ENCODE measurements at places on chromosomes 16 and 17.
A peak's percentile ranks its signal among the peaks of the same experiment; 100 is the strongest.

DNA sequence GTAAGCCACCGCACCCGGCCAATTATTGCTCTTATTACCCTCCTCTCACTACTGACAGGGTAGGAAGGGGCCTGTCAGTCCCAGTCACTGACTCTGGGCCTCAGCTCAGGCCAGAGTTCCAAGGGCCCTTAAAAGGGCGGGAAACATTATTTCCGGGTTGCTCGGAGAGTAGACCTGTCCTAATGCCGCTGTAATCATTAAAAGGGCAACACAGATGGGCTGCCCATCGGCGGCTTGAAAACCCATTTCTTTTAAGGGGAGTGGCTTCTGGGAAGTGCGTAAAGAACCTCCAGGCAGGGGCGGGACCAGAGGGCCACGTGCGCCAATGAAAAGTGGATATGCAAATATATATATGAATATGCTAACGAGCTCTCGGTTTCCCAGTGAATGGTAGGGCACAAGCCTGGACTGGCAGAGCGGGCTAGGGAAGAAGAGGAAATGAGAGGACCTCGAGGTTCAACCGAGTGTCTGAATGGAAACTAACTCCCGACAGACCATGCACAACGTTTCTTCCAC, 26.6 kb downstream of the PIPOX start:
- no peak for DNase-seq

- peak; percentile 53 for DNase-seq
Measured at GRCh38 chr16:12468552-12468951, 335.1 kb downstream of the CPPED1 start.

- DNase-seq, result no peak
Measured at GRCh38 chr17:79332011-79332554, 257.5 kb downstream of the ENGASE start.

- no peak for DNase-seq
Measured at GRCh38 chr16:54456291-54456690, 169.7 kb upstream of the IRX3 start.

DNA sequence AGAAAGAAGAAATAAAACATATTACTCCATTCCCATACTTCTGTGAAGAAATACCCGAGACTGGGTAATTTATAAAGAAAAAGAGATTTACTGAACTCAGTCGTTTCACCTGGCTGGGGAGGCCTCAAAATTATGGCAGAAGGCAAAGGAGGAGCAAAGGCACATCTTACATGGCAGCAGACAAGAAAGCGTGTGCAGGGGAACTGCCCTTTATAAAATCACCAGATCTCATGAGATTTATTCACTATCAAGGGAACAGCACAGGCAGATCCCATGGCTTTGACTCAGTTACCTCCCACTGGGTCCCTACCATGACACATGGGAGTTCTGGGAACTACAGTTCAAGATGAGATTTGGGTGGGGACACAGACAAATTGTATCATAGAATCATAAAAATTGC, 365.4 kb downstream of the WWOX start:
- no peak for DNase-seq

DNA sequence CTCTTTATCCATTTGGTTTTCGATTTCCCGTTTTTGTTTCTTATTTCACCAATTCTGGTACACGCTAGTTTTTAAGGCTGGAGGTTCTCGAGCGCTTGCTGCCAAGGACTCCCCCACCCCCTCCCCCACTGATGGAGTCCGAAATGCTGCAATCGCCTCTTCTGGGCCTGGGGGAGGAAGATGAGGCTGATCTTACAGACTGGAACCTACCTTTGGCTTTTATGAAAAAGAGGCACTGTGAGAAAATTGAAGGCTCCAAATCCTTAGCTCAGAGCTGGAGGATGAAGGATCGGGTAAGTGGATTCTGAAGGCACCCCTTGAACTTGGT, 825 bp downstream of the RPTOR start:
- no peak for DNase-seq

DNA sequence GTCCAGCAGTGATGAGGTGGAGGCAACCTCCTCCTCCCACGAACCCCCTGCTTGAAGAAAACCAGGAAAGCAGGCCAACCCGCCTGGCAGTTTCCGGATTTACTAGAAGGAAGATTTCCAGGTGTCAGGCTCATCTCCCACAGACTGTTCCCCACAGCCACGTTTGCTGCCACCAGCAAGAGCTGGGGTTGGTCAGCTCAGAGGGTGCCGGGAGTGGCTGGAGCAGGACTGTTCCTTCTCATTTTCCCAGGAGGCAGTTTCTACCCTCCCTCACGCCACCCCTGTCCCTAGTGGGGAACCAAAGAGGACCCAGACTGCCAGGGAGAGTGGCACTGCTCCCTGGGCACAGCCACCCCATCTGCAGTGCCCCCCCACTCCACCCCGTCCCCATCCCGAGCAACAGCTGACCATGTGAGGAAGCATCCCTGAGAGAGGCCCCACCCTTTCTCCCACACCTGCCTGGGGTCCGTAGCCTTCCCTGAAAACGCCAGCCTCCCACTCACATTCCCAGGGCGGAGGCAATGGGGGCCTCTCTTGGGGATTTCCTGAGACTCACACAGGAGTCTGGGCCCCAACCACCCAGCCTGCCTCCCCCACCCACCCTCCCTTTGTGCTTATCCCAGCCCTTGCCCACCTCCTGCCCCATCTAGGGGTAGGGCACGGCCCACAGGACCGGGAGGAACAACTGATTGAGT, 5.9 kb downstream of the KRT17 start:
- DNase-seq, result no peak

GRCh38 chr17:32007463-32008298, 498 bp downstream of the LRRC37B start:
- DNase-seq, result peak; percentile 76

- peak; percentile 72 for DNase-seq
Measured at GRCh38 chr16:19289811-19290485, 4.4 kb downstream of the CLEC19A start.

DNA sequence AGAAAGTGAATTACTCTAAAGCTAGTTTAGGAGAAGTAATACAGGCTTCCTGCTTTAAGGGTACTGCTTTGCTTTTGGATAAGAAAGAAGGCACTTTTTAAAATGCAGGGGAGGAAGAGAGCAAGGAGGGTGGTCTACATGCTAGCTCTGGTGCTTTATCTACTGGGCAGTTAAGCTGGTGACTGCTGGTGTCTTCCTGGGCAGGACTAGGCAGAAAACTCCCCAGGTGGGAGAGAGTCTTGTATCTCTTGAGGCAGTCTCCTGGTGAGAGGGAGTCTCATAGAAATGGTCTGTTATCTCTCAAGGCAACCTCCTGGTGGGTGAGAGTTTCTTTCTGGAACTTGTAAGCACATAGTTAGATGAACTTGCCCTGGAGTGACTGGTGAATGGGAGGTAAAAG, 953.9 kb upstream of the GOT2 start:
- DNase-seq, result no peak

DNA sequence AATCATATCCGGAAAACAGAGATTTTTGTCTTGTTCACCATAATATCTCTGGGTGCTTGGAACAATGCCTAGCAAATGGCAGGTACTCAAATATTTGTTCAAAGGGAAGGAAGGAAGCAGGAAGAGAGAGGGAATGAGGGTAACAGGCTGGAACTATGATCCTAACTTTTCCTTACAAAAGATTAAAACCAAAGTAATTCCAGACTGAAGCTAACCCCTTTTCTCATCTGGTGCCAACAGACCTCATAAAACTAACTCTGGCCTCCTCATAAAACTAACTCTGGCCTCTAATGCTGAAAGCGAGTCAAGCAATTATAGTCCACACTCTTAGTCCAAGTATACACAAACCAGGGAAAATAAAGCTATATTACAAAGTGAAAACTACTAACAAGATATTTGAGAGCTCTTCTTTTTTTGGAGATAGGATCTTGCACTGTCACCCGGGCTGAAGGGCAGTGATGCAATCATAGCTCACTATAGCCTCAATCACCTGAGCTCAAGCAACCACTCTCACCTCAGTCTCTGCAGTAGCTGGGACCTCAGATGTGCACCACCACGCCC, 84.6 kb downstream of the KANSL1 start:
- no peak for DNase-seq

GRCh38 chr17:497241-498034, 144.8 kb upstream of the RPH3AL start:
- no peak for DNase-seq

DNA sequence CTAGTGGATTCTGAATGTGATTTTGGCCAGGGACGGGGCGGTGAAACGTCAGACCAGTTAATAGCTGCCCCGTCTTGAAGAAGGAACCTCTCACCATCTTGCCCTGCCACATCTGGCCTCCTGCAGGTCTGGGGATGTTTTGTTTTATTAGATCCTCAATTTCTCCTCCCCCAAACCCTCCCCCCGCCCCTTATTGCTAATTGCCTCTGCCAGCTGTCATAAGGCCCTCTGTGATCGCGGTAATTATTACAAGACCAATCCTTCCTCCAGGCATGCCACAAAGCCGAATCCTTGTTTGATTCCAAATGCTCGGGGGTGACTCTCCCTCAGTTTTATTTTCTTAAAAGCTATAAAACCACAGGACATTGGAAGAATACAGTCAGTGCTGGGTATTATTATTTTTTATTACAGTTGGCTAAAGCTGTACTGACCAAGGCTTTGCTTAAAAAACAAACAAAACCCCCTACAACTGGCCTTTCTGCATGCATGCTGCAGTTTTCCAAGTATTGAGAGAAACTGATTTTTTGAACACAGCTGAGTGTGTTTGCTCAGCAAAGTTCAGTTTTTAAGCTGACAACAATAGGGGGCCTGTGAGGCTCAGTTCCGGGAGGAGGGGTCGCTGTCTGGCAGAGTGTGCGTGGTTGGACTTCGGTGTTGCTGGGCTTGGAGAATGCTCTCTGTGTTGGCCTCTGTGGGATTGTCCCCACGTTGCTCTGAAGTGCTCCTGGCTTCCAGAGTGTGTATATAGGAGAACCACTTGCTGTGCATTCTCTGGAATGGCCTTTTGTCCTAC, 1.7 kb downstream of the KSR1 start:
- DNase-seq, result peak; percentile 73

- DNase-seq, result no peak
Measured at GRCh38 chr17:61503961-61504360, 51.7 kb downstream of the TBX4 start.

GRCh38 chr16:2341456-2342447, 1.2 kb upstream of the ABCA3 start:
- peak; percentile 57 for DNase-seq

GRCh38 chr17:69170377-69170776, 28.7 kb upstream of the ABCA6 start:
- DNase-seq, result no peak

- DNase-seq, result no peak
Measured at GRCh38 chr16:21654881-21655280, 2.5 kb upstream of the IGSF6 start.

GRCh38 chr16:20741554-20742285, at the start of gene THUMPD1:
TSS of gene THUMPD1 (minus strand) at chr16:20741818. CDS start at chr16:20741739, 79 bp downstream.
- DNase-seq, result peak; percentile 97

DNA sequence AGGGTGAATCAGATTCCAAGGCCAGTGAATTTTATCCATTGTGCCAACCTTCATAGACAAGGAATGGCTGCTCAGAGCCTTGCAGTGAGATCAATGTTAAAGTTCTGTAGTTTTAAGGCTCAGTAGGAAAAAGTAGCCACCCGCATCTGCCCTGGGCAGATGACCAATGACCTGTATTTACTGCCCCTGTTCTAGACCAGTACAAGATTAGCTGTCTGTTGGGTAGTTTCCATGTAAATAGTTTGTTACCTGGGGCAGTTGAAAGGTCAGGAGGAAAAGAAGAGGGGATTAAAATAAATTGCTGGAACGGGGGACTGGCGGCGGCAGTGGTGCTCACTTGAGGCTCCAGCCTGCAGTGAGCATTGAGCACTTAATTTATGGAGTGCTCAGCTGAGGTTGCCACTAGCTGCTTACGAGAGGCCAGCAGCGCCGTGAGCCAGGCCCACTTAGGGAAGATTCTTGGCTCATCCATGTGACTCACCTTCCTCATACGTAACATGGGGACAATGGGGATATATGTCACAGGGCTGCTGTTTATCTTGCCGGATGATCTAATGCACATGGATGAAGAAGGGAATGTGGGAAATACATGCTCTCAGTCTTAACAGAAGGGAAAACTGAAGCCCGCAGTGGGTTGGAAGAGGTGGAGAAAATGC, 10.7 kb upstream of the NOS2 start:
- no peak for DNase-seq

GRCh38 chr17:79201536-79202227, 127.1 kb downstream of the ENGASE start:
- DNase-seq, result no peak

GRCh38 chr17:6843241-6843880, 11.8 kb upstream of the TEKT1 start:
- DNase-seq, result no peak

DNA sequence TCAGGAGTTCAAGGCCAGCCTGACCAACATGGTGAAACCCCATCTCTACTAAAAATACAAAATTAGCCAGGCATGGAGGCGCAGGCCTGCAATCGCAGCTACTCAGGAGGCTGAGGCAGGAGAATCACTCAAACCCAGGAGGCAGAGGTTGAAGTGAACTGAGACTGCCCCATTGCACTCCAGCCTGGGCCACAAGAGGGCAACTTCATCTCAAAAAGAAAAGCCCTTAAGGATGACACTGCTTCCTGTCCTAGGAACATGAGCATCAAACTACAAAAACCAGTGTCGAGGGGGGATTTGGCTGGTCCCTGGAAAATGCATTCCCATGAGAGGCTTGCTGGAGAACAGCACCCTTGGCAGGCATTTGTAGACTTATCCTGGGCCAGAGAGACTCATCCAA, 449.5 kb upstream of the PSMD7 start:
- no peak for DNase-seq

DNA sequence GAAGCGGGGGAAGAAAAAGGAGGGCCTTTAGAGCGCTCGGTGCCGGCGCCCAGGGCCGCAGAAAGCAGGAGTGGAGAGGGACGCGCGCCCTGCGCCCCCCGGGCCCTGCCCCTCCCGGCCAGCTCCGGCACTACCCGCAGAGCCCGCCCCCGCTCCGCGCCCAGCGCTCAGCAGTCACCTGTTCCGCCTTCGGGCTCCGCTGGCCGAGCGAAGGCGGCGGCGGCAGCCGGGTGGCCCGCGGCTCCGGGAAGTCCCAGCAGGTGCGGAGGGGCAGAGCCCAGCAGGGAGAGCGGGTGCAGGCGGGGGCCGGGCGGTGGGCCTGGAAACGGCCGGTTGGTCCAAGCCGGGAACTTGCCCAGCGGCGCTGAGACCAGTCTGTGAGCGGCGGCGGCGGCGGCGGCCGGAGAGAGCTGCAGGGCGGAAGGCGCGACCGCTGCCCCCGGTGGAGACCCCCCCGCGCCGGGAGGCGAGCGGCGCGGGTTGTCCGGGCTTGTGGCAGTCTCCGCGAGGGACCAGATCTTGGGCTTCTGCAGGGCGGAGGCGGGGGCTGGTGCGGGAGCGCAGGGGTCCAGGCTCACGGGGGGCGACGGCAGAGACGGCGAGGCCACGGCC, 2.2 kb downstream of the IRX3 start:
- peak; percentile 67 for DNase-seq

- DNase-seq, result no peak
Measured at GRCh38 chr16:3949946-3950342, 69.4 kb upstream of the CREBBP start.

GRCh38 chr17:77899498-77899897, 59.0 kb upstream of the TNRC6C start:
- DNase-seq, result no peak

GRCh38 chr16:51131619-51132018, 19.5 kb downstream of the SALL1 start:
- no peak for DNase-seq

GRCh38 chr16:66603537-66604375, 748 bp upstream of the CMTM3 start:
- peak; percentile 86 for DNase-seq

GRCh38 chr16:29951625-29952365, 10.1 kb upstream of the TMEM219 start:
- no peak for DNase-seq
